ENCODE measurements at places on chromosomes 6 and 20. TPM values are rescaled to one million over a fixed set of nuclear protein-coding genes. Genes with fewer than 3 reads are reported as not detected.

Gene HLA-E
- total RNA-seq, result 22.2 TPM

Gene HNF4A
- not detected for total RNA-seq

Gene MUC22
- total RNA-seq, result not detected

Gene OPRL1
- 11.0 TPM for total RNA-seq

Gene BTNL2
- not detected for total RNA-seq

Gene CRISP3
- total RNA-seq, result not detected

Gene UBE3D
- total RNA-seq, result 21.3 TPM

Gene PRSS35
- 2.5 TPM for total RNA-seq

Gene LY86
- 1.3 TPM for total RNA-seq

Gene CLPSL1
- not detected for total RNA-seq

Gene PDE7B
- 6.6 TPM for total RNA-seq

Gene MCM3
- 21.3 TPM for total RNA-seq

Measured in parietal lobe (tissue), 2 donors.